ENCODE measurements at places on chromosomes 2 and 18. TPM values are rescaled to one million over a fixed set of nuclear protein-coding genes. Genes with fewer than 3 reads are reported as not detected.

- DNase-seq: no peak
Measured at GRCh38 chr2:218063486-218063885, 5.6 kb upstream of the RUFY4 start.

DNA sequence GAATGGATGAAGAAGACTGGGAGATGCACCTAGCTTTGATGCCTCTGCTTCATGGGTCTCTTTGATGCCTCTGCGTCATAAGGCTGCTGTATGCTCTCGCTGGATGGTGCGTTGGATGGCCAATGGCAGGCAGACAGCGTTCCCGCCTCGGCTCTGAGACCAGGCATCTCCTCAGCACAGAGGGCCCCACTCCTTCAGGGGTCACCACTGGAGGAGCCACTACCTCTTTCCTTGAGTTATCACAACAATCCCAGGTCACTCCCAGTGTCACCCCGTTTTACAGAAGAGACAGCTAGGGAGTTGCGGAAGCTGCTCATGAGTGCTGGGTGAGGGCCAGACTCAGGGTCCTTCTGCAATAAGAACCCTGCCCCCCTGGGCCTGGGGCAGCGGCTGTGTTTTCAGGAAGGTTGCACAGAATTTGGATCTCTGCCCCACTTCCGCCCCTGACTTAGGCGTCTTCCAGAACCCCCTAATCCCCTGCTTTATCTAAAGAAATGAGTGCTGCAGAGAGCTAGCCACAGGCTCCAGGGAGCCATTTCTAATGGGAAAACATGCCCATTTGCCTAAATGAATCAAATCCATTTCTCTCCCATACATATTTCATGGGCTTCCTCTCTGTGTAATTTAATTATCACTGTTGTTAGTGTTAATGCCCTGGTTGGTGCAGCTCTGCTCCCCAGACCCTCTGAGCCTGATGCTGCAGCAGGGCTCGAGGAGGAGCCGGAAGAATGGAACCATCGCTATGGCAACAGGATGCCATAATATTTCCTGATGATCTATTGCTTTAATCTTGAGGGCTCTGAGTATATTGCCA lies 131.8 kb upstream of the HS6ST1 start:
- DNase-seq: peak; percentile 6

DNA sequence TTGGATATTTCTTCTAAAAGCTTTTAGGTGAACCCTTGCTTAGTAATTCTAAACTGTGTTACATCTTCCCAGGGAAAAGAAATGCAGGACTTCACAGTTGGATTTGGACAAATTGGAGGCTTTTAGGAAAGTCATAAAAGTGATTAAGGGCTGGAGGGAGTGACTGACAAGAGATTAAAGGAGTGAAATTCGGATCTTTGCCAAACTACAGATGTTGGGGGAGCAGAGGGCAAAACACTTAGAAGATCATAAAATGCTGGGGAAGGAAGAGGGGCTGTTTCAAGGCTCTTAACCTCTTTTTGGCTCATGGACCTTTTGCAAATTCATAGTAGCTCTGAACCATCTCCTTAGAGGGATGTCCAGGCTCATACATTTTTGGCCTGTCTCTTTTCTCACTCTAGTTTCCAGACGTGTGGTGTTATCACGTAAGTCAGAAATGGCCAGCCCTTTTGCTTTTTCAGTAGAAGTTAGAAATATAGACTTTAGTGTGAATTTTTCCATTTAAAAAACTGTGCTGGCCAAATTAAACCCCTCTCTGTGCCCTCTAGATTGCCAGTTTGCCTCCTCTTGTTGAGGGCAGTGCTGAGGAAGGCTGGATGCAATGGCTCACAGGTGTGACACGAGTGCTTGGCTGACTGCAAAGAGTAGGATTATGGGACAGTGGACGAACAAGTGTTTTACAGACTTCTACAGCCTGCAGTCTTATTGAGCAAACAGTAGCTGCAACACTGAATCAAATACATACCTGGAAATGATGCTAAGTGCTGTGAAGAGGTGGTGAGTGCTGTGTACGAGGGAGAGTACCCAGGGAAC lies 109.9 kb downstream of the LYPD6B start:
- no peak for DNase-seq

The SERPINB2 gene
- total RNA-seq: not detected

The CIB4 gene
- total RNA-seq: not detected

The LRRC30 gene
- not detected for total RNA-seq

The NEURL3 gene
- 0.78 TPM for total RNA-seq

- DNase-seq: no peak
Measured at GRCh38 chr2:8157621-8158430, 524.0 kb upstream of the ID2 start.
